Stimulated activated CD8-positive, alpha-beta memory T cell treated with anti-CD3 and anti-CD28 coated beads, Interleukin-7, amount 100 ng/mL, for 1 hour (primary cell): ENCODE measurements at places on chromosomes 13 and 19.

GRCh38 chr19:45403781-45404556, 900 bp downstream of the PPP1R13L start:
- no peak for DNase-seq

- no peak for DNase-seq
These were observed 82.6 kb downstream of the TBC1D4 start for GRCh38 chr13:75399168-75399878.

GRCh38 chr13:97028441-97029299, 34.4 kb upstream of the OXGR1 start:
- DNase-seq = no peak

DNA sequence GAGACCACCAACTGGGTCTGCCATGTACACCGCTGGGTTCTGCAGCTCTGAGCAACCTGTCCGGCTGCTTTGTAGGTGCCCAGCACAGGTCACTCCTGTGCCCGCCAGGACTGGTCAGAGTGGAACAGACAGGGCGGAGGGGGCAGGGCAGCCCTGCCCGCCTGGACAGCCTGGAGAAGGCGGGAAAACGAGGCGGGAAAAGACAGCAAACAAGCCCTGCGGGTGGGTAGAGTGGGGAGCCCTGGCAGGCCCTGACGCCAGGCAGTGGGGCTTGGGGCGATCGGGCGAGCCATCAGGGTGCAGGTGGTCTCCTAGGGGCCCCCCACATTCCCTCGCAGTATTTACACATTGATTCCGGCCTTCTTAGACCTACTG, 533 bp upstream of the UHRF1 start:
- no peak for DNase-seq

- DNase-seq = no peak
These were observed 2662.9 kb upstream of the PCDH20 start for GRCh38 chr13:64078480-64078936.

GRCh38 chr13:95579303-95579702, 26.8 kb downstream of the CLDN10 start:
- DNase-seq = no peak

DNA sequence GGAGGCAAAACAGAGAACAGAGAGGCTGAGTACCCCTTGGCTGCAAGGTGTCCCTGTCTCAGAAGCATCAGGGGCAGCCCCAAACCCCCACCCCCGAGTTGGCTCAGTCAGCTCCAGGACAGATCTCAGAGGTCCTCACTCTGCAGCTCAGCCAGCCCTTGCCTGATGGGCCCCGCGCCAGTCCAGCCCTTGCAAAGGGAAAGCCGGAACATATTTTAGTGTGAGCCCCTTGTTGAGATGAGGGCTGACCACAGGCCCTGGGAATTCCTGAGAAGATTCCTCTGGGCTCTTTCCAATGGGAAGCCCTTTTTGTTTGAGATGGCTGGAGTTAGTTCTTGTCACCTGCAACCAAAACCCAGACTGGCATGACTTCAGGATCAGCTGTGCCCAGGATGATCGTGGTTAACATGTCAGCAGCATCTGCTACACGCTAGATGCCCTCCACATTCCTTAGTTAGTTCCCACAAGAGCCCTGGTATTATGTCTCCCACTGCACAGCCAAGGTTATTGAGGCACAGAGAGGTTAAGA, 33.9 kb upstream of the CCNE1 start:
- no peak for DNase-seq

- DNase-seq = no peak
These were observed 168.0 kb downstream of the EFNB2 start for GRCh38 chr13:106367361-106367971.

- no peak for DNase-seq
These were observed 295.2 kb downstream of the DCLK1 start for GRCh38 chr13:35835989-35836388.
